ENCODE measurements at places on chromosomes 2 and 18.
A peak's percentile ranks its signal among the peaks of the same experiment; 100 is the strongest.

GRCh38 chr2:133591164-133591563 lies 22.9 kb upstream of the NCKAP5 start:
- no peak for DNase-seq

GRCh38 chr2:36362291-36362690 lies 6.7 kb downstream of the CRIM1 start:
- no peak for DNase-seq

DNA sequence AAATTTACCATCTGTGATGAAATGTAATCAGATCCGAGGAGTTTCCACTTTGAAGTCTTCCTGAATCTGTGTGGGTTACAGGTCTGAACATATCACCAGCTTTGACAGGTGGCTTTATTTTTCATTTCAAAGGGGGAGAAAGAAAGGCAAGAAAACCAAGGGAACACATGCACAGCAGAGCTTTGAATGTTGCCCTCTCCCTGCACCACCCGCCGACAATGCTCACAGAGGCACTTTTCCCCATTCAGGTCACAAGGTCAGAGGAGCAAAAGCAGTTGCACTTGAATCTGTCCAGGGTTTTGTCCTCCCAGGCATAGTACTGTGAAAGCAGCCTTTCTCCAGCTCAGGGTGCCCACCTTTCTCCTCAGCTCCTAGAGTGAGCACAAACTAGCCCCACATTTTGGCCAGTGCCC lies 130.2 kb downstream of the OSR1 start:
- no peak for DNase-seq

DNA sequence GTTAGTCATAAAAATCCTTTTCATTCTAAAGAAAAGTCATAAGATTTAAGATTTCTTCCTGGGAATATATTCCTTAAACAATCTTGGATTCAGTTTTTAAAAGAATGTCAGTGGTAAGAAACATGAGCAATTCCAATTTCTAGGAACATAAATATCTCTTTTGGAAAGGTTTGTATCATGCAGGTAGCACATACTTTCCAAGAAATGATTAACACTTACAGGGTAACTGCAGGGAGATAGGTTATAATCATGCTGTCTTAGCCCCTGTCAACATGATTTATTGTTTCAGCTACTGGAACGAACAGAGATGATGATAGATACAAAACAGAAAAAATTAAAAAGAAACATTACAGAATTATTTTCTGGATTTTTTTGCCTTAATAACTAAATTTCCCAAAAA lies 1537.7 kb downstream of the LRP1B start:
- DNase-seq = no peak

DNA sequence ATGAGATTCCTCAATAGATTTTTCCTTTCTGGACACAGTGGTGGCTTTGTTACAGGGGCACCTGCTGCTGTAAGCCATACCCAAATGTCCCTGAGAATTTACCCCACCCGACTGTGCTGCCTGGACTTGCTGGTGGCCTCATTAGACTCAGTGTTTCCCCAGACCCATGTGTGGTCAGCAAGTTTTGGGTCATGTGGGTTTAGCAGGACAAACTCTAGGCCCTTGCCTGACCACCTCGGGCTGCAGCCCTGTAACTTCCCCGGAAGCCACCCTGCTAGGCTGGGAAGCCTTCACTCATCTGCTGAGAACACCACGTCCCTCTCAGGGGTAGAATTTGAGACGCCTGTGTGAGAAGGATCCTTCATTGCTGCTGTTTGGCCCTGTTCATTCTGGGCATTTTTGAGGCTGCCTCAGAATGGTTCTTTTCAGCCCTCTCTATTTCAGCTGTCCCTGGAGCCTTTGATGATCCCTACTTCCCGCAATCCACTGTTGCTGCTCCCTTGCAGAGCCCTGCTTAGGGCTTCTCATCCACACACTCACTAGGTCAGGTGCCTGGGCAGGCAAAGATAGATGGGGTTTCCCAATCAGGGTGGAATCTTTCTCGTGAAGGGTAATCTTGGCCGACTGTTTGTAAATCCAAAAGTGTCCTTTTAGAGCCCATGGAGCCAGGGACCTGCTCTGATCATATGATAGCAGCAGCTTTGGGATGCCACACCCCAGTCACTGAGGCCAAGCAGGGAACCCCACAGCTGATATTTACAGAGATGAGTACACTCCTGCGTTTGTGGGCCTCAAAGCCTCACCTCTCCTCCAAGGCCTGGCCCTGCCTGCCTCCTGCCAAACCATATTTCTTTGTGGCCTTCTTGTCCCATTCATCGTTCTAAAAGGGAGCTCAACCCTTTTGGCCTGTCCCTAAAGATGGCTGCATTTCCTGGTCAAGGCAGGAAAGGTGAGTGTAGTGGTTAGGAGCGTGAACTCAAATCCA lies 6.7 kb downstream of the EHD3 start:
- DNase-seq = no peak

DNA sequence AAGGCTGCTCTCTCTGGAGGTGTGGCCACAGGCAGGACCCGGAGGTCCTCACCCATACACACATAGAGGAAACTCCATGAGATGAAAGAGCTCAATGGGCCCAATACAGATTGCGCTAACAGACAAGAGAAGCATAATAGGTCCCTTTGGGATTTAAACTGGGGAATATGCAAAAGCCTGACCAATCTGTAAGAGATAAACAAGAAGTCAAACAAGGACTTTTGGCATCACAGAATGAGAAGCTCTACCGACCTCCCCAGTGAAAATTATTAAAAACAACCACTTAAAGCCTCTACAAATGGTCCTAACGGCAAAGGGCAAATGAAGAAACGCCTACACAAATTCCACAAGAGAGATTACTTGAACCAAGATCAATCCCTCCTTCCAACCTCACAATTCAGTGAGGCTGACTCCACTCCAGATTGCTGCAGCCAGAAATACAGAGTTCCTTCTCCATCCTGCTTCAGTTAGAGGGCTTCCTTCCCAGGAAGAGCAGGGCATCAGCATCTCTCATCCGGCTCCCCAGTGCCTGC lies 10.8 kb downstream of the IWS1 start:
- no peak for DNase-seq

- no peak for DNase-seq
Observed at GRCh38 chr2:214774108-214774507, 35.4 kb downstream of the BARD1 start.

DNA sequence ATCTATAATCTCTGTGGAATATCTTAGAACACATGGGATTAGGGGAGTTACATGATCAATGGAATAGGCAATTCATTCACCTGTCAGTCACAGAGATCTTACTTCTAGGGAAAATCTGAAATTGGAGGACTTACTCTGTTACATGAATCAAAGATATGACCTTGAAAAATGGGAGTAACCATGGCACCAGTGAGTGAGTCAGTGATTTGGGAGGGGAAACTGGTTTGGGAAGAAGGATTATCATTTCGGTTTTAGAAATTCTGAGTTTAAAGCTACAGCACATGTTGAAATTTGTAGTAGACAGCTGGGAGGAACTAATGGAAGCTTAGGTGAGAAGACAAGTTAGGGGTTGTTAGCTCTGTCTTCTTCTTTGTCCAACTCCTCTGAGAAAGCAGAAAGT lies 153.7 kb downstream of the CAMKMT start:
- no peak for DNase-seq

DNA sequence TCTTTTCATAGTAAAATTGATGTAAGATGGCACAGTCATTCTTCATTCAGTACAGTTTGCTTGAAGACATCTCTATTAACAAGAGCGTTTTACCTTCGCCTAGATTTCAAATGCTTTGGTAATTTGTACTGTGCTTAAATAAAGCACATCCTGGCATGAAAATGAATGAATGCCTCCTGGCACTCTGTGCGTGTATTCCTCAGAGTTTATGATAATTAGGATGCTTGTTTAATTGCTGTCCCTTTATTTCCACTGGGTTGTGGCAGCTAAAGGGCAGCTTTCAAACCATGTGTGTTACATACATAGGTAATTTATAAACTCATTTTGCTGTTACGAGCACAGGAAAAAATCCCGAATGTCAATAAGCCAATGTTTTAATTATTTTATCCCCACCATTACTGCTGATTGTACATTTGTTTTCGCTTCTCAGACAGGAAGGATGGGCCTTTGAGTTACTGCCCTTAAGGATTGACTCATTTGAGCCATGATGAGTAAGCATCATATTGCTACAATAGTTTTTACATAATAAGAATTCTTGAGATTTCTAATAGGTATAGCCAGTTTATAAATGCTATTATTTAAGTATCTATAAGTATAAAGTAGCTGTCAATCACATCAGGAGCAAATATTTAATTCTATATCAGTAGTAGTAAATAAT lies 516.5 kb downstream of the XIRP2 start:
- DNase-seq = no peak

DNA sequence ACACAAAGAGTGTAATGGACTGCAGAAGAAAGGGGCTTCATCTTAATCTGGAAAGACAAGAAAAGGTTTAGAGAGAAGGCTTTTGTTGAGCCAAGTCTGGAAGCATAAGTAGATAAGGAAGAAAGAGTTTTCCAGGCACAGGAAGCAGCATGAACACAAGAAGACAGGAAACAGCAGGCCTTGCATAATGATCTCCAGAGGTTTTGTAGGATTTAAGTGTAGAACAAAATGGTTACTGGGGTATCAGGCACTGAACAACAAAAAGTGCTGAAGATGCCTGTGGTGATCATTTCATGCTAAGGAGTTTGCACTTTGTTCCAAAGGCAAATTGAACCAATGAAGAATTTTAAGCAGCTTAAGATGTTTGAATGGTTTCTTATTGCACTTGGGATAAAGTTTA lies 281.6 kb upstream of the TANK start:
- no peak for DNase-seq

DNA sequence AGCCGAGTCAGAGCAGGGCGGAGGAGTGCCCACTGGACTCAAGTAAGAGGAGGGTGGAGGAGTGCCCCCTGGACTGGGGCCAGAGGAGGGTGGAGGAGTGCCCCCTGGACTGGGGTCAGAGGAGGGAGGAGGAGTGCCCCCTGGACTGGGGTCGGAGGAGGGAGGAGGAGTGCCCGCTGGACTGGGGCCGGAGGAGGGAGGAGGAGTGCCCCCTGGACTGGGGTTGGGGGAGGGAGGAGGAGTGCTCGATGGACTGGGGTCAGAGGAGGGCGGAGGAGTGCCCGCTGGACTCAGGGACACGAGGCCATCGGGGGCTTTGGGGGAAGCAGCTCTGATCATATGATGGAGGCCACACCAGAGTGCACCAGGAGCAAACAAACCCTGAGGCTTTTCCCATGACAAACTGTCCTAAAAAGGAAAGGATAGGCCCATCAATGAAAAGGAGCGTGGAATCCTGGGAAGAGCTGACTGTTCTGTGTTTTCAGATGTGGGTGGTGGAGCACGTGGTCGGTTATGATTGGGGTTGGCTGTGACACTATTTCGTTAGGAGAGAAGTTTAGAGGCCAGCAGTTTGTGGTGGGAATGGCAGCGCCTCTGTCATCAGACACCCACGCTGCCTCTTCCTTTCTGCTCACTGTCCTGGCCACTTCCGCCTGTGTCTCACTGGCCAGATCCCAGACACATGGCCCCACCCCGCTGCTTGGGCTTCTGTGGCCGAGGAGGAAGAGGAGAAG lies 24.5 kb upstream of the HPCAL1 start:
- DNase-seq = peak; percentile 21

DNA sequence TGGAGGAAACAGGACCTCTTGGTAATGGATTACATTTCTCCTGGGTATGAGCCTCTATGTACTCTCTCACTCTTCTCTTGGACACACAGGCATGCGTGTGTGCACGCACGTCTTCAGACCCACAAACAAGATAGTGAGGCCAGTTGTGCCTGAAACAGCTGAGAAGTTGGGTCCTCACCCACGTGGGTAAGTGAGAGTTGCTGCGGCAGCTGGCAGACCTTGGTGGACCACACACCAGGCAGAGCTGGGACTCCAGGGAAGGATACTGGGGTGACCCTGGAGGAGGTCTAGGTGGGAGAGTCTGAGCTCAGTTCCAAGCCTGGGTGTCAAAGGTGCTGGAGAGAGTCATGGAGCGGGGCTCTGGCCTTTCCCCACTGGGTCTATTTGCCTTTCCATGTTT lies 194.3 kb downstream of the HAUS1 start:
- DNase-seq = no peak

- no peak for DNase-seq
Observed at GRCh38 chr18:10264260-10264659, 190.2 kb upstream of the APCDD1 start.

DNA sequence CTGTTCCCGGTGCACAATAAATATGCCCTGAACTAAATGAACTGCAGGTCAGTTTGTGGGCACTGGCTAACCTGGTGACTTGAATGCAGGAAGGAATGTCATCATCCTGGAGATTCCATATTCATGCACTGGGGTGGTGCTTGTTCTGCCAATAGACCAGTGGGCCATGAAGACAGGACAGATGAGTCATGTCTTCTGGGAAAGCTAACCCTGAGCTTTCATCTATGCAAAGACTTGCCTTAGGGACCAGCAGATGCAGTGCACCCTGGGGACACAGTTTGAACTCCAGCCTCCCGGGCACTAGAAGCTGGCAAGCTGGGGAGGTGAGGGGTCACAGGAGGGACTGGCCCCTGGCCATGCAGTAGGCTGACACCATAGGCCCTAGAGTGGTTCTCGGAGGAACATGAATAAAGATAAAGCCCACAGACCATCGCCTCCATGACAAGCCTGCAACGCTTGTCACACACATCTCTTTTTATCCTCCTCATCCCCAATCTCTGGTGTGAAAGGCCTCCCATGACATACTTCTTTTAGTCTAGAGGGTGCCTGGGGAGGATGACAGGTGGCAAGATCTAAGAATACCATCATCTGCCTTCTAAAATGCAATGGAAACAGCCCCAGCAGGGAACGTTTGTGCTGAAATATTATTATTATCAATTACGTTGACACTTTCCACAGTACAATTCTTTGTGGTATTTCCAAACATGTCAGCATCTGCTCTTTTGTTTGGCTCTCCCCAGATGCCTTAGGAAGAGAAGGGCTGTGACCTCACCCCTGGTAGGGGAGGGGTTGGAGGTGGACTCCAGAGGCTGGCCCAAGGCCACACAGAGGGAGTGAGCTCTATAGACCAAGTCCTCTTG lies 267.4 kb upstream of the RAB6C start:
- DNase-seq = no peak

- no peak for DNase-seq
Observed at GRCh38 chr2:23694058-23695045, 232.6 kb downstream of the ATAD2B start.

DNA sequence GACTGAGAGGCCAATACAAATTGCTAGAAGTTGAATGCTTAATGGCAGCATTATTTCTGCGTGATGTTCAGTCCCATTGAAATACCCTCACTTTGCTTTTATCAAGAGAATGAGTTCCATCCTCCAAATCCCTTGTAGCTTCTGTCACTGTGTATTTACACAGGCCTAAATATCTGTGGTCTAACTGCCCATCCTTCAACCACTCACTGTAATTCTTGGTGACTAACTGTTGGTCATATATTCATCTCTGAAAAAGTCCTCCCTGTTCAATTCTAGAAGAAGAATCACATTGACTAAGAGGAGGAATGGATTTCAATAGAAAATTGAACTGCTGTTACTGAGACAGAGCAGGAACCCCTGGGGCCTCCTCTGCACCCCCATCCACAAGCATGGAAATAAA lies 74.2 kb upstream of the L3MBTL4 start:
- DNase-seq = no peak

- DNase-seq = no peak
Observed at GRCh38 chr18:41973983-41974382, 18.9 kb downstream of the PIK3C3 start.

- DNase-seq = no peak
Observed at GRCh38 chr2:175742367-175742766, 259.7 kb downstream of the LNPK start.

- no peak for DNase-seq
Observed at GRCh38 chr18:55432307-55433040, 155.5 kb downstream of the TCF4 start.

GRCh38 chr18:8365528-8365927 lies 243.7 kb upstream of the RAB12 start:
- DNase-seq = no peak

GRCh38 chr2:61493523-61493942 lies 22.6 kb upstream of the USP34 start:
- DNase-seq = peak; percentile 44
